Activated naive CD4-positive, alpha-beta T cell treated with anti-CD3 and anti-CD28 coated beads, Interleukin-2, amount 50 U/mL, for 72 hours (primary cell): ENCODE measurements at places on chromosomes 13 and 19.

- no peak for DNase-seq
Measured at GRCh38 chr13:48040896-48041295, 3.4 kb downstream of the NUDT15 start.

DNA sequence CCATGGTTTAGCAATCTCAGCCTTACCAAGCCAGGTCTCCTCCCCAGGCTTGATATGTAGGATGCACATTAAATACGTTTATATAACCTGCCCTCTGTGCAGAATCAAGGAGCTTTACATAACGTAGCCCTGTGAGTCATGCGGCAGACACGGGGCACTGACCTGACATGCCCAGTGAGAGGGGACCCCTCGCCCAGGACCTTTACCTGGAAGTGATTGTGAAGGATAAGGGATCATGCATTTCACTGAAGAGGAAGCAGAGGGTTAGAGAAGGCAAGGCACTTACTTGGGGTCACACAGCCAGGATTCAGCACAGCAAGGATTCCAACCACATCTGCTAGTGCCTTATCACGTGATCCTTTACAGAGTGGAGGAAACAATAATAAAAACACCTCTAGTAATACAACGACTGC, 18.9 kb upstream of the FOSB start:
- DNase-seq = no peak

- DNase-seq = no peak
Measured at GRCh38 chr19:39347332-39348164, 5.3 kb downstream of the SAMD4B start.

DNA sequence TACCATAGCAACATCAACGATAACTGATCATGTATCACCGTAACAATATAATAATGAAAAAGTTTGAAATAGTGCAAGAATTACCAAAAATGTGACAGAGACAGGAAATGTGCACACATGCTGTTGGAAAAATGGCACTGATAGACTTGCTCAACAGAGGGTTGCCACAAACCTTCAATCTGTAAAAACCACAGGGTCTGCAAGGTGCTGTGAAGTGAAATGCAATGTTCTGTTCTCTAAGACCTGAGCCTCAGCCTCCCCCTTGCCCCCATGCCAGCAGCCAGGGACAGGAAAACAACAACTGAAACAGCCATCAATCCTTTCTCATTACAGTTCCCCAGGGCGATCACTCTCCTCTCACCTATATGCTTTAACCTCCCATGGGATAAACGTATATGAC, 88.4 kb downstream of the USP12 start:
- DNase-seq = no peak

DNA sequence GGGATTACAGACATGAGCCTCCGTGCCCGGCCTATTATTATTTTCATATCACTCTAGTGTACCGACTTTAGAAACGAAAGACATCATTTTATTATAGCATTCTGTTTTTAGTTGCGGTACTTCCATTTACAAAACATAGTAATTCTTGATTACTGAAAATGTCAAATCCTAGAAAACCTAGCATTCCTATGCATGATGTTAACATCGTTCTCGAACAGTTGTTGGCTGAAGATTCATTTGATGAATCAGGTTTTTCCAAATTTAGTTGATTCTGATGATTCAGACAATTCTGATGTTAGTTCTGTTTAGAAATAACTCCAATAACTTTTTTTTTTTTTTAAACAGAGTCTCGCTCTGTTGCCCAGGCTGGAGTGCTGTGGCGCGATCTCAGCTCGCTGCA, 11.5 kb upstream of the MTRF1 start:
- DNase-seq = no peak

- no peak for DNase-seq
Measured at GRCh38 chr19:17467471-17468301, 2.6 kb upstream of the SLC27A1 start.

DNA sequence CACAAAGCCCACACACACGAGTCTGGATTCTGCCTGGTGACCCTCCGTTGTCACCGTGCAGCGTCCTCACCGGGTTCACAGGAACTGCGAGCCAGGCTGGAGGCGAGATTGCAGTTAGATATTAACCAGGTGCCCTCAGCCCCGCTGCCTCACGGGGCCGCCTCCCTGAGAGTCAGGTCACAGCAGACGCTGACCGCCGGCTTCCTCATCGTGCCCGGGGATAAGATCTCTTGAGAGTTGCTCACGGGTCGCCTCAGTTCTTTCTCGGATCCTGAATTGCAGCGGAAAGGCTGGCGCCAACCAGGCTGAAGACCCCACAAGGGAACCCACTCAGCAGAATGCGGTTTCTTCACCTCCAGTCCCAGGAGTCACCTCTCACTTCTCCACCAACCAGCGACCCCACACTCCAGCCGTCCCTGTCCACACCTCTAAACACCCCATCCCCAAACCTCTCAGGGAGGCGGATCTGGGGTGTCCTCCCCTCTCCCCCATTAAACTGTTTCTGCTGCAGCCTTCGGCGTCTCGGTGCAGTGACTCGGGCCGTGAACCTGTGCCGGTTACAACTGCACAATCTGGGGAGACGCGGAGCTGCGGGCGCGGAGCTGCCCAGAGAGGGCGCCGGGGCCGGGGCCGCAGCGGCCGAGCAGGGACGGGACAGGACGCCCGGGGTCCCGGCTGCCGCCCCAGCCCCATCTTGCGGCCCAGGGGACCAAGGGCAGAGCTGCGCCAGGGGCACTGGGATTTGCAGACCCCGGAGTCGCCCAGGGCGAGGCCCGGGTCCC, 591 bp downstream of the ZNF823 start:
- DNase-seq = peak; percentile 67

GRCh38 chr13:108463340-108463739, 166.1 kb upstream of the MYO16 start:
- no peak for DNase-seq
